Caki2 (cell line): ENCODE measurements at places on chromosomes 2 and 18. TPM values are rescaled to one million over a fixed set of nuclear protein-coding genes. Genes with fewer than 3 reads are reported as not detected.

Gene GTF2A1L
- not detected in 2 replicates for total RNA-seq

Gene GNAL
- 3.5 and 10.6 TPM in 2 replicates for total RNA-seq

Gene UNC80
- total RNA-seq = 0.03 TPM in 1 of 2 replicates, not detected in the other

Gene LONRF2
- 3.6 and 4.7 TPM in 2 replicates for total RNA-seq

GRCh38 chr18:54671291-54671881, 80.3 kb downstream of the DYNAP start:
- DNase-seq = peak; percentile 8

DNA sequence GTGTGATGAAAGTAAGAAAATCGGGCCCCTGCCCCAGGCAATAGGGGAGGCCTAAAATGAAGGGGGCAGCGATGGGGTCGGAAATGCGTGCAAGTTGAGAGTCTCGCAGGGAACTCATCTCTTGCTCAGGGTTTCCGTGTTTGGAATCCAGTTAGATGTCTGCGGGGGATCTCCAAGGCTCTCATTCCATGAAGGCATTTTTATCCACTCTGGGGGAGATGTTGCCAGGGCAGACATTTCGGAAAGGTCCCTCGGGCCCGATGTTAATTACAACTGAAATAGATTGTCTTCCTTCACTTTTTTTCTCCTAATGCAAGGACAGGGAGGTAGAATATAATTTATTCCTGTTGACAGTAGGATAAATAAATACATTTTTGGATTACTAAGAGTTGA, 12.8 kb upstream of the SKOR2 start:
- no peak for DNase-seq

DNA sequence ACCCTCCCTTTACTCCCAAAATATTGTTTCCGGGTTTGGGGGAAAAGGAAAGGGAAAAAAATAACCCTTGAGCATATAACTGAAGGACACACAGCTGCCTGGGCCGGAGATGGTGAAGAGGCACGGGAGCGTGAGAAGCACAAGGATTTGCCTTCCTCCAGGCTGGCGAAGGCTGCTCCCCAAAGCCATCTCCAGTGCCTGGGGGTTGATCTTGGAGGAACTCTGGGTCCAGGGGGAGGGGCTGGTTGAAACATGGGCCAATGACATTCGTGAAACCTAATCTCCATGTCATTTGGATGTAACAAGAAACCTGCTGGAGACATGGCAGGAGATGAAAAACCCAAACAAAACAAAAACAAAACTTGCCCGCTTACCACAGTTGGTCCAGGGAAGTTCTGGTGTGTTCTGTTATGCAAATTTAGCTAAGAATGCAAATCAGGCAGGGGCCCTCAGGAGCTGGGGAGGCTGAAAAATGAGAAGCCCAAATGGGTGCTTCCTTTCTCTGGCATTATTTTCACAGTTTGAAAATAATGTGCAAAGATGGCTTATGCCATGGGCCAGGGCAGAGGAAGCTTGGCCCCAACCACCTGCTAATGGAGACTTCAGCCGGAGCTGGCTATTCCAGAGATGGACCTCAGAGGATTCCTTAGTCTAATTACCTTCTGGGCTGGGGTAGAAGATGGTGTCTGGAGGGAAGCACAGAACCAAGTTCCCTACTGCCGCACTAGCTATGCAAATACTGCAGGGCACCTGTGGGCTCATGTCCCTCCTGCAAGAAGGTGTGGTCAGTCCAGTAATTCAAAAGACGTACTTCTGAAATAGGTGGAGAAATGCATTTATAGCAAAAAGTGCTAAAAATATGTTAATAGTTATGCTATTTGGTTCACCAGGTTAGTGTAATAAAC, 180.9 kb downstream of the BCL2 start:
- no peak for DNase-seq

GRCh38 chr2:35526741-35527140, 828.8 kb upstream of the CRIM1 start:
- no peak for DNase-seq

- no peak for DNase-seq
Measured at GRCh38 chr2:84498150-84498799, 18.0 kb upstream of the DNAH6 start.

DNA sequence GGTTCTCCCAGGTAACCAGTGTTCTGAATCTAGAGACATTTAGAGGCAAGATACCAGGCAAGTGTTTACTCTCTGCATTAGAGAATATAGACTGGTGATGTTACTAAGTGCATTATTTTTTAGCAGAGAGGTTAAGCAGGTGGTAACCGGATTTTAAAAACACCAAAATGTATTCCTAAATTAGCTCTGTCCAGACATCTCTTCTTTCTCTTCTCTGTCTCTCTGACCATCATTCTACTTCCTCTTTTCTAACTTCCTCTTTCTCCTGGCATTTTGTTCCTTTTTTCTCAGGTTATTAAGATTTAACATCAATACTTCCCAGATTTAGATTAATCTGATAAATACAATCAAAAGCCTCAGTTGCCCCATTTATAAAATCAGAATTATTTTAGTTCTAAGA, 31.7 kb upstream of the DYNC1I2 start:
- no peak for DNase-seq

DNA sequence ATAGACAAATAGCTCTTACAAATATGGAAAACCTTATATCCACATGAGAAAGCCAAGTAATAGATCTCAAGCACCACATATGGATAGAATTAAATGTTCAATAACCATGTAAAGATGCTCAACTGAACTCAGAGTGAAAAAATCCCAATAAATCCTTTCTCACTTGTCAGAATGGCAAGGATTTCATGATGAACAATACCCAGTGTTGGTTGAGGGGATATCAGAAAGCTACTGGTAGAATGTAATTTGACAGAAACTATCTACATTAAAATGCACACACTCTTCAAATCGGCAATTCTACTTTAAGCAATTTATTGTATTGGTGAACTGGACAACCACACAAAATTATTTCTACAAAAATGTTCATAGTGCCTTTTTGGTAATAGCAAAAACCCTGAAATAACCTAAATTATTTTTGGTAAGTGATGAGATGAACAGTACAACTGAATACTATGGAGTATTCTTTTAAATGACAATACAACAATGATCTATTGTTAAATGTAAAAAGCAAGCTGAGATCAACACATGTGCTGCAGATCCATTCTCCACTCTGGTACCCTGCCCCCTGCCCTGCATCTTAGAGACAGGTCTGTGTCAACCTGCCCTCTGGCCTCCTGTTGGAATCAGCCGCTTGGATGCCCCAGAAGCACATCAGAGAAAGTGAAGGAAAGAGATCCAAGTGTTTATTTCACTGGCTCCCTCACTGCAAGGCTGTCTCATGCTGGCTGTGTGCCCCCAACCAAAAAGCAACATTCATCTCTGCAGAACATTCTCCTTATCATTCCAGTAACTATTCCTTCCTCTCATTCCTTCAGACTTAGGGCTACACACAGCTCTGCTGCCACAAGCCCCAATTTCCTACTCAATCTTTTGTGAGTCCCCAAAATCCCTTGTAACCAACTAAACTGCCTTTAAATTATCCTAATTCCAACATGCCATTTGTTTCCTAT, 442.5 kb downstream of the LRATD1 start:
- DNase-seq = no peak

DNA sequence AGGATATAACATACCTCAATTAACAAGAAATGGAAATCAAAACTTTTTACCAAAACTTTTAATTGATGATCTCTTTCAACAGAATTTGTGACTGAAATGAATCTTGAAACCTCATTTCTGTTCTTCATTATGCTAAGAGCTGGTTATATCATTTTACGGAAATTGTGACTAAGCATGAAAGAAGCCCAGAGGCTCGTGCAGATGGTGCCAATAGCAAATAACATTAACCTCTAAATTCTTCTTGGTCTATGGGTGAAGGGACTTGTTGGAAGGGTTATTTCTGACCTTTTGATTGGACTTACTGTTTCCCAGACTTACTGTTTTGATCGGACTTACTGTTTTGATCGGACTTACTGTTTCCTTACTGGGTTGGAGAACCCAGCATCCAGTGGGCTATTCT, 435.6 kb downstream of the TDRD15 start:
- DNase-seq = no peak

DNA sequence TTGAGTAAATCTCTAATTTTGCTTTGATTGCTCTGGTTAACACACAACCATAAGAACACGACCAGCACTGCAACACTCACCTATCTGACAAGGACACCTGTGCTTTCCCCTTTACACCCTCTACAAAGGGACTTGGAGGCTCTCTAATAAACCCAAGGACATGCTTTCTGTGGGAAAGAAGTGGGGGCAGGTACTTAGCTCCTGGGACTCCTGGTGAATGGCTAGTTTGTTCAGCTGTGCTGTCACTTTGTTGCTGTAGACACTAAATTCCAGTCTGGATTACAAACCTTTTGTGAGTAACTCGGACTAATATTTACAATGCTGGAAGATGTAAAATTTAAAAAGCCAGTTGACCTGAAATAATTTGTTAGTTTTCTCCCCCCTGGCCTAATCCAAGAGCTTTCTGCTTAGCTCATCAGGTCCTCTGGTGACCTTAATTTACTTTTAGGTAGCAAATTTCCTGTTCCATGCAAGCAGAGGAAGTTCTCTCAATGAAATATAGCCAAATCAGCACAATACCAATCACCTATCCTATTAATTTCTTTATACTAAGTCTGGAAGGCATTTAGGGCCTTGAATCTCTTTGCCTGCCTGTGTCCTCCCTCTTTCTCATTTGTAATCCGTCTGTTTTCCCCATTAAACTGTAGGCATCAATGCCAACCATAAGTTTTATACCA, 67.5 kb downstream of the PLCL1 start:
- DNase-seq = no peak

GRCh38 chr2:119241205-119241532, 17.5 kb downstream of the STEAP3 start:
- no peak for DNase-seq

GRCh38 chr2:160868891-160869290, 291.3 kb upstream of the TANK start:
- DNase-seq = no peak

- no peak for DNase-seq
Measured at GRCh38 chr18:68229351-68229750, 485.6 kb downstream of the TMX3 start.

DNA sequence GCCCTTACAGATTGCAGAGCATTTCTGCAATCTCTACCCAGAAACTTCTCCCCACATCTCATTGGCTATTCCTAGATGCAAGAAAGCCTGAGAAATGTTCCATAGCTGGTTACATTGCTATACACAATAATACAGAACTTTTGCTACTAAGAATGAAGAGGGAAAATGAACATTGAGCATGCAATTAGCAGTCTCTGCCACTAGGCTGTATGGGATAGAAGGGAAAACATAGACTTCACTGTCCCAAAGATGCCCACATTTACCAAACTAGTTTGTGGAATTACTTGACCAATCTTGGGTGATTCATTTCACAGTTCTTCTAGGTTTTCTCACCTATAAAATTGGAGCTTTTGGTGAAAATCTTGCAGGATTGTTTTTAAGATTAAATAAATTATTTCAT, 265.7 kb upstream of the NT5C1B start:
- no peak for DNase-seq

DNA sequence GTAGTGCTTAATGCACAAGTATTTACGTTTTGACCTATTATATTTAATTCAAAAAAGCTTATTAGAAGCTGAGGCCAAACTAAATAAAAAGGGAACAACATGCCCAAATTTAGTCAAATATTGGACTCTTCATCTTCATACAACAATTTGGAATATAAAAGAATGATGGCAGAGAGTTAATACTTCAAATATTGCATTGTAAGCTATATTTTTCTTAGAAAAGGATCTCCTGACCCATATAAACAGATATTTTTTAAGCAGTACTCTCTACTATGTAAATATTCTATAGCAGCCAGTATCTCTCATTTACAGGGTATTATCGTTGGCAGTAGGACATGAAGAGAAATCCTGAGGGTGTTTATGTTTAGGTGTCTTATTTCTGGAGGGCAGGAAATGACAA, 531.2 kb downstream of the NYAP2 start:
- no peak for DNase-seq

DNA sequence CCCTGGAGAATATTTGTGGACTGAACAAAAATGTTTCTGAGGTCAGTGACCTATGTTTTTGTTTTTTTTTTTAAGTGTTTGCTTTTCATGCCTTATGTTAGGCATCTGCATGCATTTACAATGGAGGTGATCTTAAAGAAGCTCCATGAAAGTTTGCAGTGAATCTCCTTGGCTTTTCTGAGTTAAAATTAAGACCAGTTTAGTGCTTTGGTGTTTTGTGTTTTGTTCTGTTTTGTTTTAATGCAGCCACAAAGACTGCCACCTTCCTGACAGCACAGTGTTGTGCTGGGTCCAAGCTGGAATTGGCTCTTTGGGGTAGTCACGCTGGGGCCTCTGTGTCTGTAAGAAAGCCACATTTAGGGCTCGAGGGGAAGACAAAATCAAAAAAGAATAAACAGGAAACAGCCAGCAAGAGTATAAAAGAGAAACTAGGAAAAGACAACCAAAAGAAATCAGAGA, 396.2 kb downstream of the ARHGAP15 start:
- no peak for DNase-seq

- no peak for DNase-seq
Measured at GRCh38 chr2:121232626-121233265, 52.3 kb downstream of the TFCP2L1 start.

GRCh38 chr2:26605195-26605998, 35.8 kb downstream of the CIB4 start:
- DNase-seq = peak; percentile 66

DNA sequence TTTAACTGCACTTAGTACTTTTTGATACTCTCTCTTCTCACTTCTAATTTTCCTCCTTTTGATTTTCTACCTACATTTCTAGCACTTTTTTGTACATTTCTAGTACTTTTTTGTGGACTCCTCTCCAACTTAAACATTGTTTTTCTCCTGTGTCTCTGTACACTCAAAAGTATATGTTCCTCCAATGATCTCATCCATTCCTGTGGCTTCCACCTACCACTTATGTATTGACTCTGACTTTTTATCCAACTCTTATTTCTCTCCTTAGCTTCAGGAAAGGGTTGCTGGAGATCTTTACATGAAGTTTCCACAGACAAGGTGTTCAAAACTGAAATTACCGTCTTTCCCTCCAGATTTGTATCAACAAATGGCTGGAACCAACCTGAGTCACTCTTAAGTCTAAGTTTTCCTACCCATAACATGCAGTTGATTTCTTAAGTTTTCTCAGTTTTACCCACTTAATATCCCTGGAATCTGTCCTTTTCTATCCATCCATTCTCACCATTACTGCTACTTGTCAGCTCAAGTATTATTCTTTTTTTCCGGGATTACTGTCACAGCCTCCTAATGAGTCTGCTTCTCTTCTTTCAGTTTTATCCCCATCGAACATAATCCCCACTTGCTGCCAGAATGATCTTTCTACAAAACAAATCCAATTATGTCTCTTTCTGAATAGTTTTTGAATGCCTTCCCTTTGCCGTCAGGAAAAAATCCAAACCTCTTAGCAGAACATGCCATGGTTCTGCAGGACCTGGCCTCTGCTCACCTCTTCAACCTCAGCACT, 22.6 kb upstream of the PELI1 start:
- no peak for DNase-seq
